CD8-positive, alpha-beta memory T cell (primary cell): ENCODE measurements at places on chromosomes 12 and 14. TPM values are rescaled to one million over a fixed set of nuclear protein-coding genes. Genes with fewer than 3 reads are reported as not detected.

Gene TBX5
- total RNA-seq: not detected

DNA sequence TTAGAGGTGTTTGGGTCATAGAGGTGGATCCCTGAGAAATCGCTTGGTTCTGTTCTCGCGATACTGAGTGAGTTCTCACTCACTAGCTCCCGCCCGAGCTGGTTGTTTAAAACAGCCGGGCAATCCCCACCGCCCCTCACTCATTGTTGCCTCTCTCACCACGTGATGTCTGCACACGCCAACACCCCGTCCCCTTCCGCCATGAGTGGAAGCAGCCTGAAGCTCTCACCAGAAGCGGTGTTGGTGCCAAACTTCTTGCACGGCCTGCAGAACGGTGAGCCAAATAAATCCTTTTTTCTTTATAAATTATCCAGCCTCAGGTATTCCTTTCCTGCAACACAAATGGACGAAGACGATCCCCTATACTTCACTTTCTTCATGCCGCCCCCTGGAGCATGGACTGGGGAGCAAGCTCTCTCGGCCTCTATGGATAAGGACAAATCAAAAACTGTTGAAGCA is 45.4 kb upstream of the CCND2 start:
- DNase-seq: no peak

DNA sequence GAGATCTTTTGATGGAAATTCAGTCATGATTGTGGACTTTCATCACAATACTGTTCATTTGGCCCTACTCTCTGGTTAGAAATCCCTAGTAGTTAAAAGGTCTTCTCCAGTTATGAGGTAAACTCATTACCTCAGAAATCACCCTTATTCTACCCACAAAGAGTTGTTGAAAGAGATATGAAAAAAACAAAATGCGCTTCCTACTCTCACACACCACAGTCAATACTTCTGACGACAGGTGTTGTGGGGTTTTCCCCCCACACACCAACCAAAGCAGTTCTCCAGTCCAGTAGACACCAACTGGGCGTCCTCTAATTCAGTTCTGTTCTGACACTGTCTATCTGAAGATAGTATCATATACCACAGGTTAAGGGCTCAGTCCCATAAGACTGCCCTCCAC is 54.9 kb downstream of the TRMT5 start:
- DNase-seq: no peak

DNA sequence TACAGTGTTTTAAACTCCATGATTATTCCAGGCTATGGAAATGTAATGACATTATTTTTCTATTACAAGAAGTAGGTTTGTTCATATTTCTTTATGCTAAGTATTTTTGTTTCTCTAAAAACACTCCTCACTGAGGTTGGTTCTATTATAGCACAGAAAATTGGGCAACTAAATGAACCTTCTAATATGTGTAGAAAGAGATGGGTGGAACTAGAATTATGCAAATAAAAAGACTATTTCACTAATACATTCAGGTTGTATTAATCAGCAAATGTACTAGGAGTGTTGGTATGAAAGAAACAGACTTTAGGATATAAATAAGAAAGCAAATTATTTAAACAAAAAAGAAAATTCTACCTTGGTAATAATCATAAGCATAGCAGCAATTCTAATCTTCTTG is 4.9 kb downstream of the OR6C2 start:
- no peak for DNase-seq

DNA sequence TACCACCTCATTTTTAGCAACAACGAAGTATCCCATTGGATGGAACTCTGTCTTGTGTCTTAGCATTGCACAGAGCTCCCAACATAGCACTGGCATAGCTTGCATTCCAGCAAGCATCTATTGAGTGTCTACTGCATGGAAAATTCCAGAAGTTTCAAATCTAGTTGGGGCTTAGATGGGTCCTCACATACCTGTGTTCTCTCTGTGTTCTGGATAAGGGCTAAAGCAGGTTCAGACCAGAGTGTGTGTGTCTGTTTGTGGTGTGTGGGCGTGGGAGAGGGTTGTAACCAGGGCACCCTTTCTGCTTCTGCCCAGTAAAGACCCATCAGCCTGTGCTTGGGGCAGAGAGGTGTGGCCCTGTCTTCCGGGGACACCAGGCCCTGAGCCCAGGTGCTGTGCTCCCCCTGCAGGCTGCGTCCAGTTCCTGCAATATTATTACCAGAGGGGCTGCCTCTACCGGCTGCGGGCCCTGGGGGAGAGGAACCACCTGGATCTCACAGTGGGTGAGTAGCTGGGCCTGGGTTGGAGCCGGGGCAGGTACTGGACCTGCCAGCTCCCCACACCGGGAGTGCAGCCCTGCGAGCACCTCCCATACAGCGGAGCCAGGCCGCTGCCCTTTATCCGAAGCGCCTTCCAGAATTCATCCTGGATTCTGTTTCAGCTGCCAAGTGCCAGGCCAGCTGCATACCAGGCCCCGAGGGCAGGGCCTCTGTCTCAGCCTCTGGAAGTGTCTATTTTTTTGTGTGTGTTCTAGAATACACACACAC is 20.3 kb downstream of the RHOF start:
- peak; percentile 76 for DNase-seq

DNA sequence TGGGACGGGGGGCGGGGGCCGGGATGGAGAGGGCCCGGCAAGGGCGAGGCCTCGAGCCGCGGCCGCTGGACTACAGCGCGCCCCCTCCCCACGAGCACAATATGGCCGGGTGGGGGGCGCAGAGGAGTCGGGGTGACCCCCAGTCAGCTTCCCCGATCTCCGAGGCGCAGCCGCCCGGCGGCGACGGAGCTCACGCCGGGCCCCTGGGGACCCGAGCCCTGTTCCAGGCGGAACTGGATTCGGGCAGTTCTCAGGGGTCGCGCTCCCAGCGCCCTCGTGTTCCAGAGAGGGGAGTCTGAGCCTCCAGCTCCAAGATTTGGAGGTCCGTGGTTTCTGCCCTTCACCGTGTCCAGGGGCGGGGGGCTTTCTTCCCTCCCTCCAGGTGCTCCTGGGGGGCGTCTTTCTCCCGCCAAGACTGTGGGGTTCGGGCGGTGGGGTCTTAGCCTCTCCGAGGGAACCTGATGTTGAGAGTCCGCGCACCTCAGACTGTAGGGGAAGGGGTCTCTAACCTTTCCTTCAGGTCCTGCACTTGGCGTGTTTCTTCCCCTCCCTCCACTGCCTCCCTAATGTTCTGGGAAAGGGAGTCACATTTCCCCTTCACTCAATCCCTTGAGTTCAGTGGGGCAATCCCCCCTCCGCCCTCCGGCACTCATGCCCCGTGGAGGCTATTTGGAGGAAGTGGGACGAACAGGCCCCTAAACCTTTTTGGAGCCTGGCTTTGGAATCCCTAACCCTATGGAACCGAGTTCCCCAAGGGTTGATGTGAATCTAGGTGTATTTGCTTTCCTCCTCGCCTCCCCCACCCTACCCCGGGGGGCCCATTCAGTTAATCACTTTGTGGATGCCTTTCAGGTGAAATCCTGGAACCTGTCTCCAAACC is 584 bp downstream of the ACVR1B start:
- DNase-seq: no peak
